ENCODE measurements at places on chromosomes 6 and 20. TPM values are rescaled to one million over a fixed set of nuclear protein-coding genes. Genes with fewer than 3 reads are reported as not detected.

DNA sequence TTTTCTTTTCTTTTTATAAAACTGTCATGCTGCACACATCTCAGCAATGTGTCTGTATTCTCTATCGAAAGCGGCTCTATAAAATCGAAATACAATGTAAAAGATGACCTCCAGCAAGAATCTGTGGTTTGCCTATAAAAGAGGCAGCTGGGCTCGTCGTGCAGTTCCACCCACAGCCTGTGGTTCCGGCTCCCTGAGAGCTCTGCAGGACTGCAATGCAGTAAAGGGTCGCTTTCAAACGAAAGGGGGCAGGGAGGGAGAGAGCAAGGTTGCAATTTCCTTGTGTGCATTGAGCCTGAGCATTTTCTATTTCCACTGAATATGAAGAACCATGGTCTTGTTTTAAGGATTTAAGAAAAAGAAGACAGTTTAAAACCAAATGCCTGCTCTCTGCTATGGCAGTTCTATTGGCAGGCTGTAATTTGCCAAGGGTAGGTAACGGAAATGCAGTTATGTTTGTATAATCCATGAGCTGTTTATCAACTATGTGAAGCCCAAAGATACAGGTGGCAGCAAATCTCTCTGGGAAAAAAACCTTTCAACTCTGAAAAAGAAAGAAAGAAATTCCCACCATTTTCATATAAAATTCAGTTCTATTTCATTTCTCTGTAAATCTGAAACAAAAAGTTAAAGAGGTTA, 236.5 kb downstream of the HACE1 start:
- no peak overlapping the region for H3K4me3 ChIP-seq
- no peak for DNase-seq
- no peak overlapping the region for H3K27ac ChIP-seq
- no peaks in the 10 kb centered on the region for H3K36me3 ChIP-seq
- no peaks in the 10 kb centered on the region for H3K27me3 ChIP-seq

GRCh38 chr6:50962213-50962759, 143.6 kb downstream of the TFAP2B start:
- no peak for DNase-seq
- no peaks in the 10 kb centered on the region for H3K4me1 ChIP-seq
- H3K36me3 ChIP-seq, result no peaks in the 10 kb centered on the region
- no peak overlapping the region for H3K27ac ChIP-seq
- H3K27me3 ChIP-seq, result peaks cover 3% of the 10 kb centered on the region

LTA gene
- not detected for total RNA-seq

DNA sequence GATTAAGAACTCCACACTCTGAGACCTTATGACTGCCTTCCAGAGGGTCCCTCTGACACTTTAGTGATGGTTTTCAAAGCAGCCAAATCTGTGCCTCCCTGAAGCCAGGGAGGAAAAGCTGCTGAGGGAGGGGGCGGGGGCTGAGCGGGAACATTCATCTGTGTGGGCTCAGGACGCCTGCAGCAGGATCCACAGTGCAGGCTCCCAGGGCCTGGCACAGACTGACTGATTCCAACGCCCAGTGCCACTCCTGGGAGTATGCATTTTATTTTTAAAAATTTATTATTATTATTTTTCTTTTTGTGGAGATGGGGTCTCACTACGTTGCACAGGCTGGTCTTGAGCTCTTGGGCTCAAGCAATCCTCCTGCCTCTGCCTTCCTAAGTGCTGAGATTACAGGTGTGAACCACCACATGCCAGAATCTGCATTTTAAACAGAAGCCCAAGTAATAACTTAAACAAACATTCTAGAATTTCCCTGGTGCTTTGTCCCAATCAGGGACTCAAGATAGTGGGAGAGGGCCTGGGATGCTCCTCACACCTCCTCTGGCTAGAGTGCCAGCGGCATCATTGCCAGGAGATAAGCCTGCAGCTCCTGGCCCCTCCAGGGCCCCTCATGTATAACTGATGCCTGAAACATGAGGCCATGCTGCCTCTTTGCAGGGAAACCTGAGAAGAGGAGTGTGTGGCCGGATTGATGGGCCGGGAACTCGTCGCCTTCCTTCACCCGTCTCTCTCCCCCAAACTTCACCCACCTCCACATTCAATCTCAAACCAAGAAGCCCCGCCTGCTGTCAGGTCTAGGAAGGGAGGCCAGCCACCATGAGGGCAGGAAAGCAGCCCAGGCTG, 438 bp upstream of the TMC2 start:
- H3K4me1 ChIP-seq, result no peaks in the 10 kb centered on the region
- no peaks in the 10 kb centered on the region for H3K27me3 ChIP-seq
- no peaks in the 10 kb centered on the region for H3K36me3 ChIP-seq

DNA sequence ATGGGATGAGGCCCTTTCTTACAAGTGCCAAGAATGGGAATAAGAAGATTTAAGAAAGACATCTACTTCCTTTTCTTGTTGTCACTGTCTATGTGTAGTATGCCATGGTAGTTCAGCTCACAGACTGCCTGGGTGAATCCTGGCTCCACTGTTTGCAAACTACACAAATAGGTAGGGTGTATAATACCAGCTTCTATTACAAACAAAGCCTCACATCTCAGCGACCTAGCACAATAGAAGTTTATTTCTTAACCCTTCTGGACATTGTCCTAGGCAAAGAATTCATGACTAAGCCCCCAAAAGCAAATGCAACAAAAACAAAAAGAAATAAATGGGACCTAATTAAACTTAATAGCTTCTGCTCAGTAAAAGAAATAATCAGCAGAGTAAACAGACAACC, 74.5 kb downstream of the LINC00237 start:
- H3K27me3 ChIP-seq, result no peaks in the 10 kb centered on the region
- H3K36me3 ChIP-seq, result no peaks in the 10 kb centered on the region
- no peaks in the 10 kb centered on the region for H3K4me1 ChIP-seq
- DNase-seq, result no peak
- H3K27ac ChIP-seq, result no peak overlapping the region

LKAAEAR1 gene
- not detected for total RNA-seq

GRCh38 chr6:142937986-142938385, 7.0 kb downstream of the HIVEP2 start:
- DNase-seq, result no peak
- peaks cover 5% of the 10 kb centered on the region for H3K4me1 ChIP-seq
- no peaks in the 10 kb centered on the region for H3K27me3 ChIP-seq
- H3K4me3 ChIP-seq, result no peak overlapping the region
- no peak overlapping the region for H3K27ac ChIP-seq

DNA sequence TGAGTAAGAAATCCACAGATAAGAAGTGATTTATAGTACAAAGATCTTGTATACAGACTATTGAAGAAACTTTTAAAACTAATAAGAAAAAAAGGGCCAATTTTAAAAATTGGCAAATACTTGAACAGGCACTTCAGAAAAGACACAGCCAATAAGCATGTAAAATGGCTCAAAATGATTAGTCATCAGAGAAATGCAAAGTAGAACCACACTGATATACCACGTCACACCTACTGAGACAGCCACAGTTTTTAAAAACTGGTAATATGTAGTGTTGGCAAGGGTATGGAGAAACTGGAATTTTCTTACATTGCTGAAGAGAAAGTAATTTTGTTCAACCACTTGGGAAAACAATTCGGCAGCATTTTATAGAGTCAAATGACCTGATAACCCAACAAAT, 488.9 kb upstream of the HTR1E start:
- no peaks in the 10 kb centered on the region for H3K36me3 ChIP-seq
- no peak overlapping the region for H3K27ac ChIP-seq
- no peaks in the 10 kb centered on the region for H3K27me3 ChIP-seq

GRCh38 chr20:22008456-22008855, 303.0 kb downstream of the PAX1 start:
- DNase-seq, result no peak
- no peak overlapping the region for H3K4me3 ChIP-seq
- H3K27me3 ChIP-seq, result no peaks in the 10 kb centered on the region
- no peak overlapping the region for H3K27ac ChIP-seq
- H3K36me3 ChIP-seq, result no peaks in the 10 kb centered on the region

DNA sequence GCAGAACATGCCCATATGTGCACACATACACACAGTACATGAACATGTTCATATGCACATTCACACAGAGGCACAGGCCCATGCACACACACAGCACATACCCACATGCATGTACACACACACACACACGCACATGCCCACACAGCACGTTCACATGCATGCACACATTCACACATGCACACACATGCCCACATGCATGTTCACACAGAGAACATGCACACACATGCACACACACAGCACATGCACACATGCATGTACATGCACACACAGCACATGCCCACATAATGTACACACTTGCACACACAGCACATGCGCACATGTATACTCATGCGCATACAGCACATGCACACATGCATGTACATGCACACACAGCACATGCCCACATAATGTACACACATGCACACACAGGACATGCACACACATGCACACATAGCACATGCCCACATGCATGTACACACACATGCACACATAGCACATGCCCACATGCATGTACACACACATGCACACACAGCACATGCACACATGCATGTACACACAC, 25.9 kb downstream of the RNASET2 start:
- H3K4me1 ChIP-seq, result peaks cover 4% of the 10 kb centered on the region
- no peak overlapping the region for H3K27ac ChIP-seq
- H3K27me3 ChIP-seq, result no peaks in the 10 kb centered on the region

GRCh38 chr6:56902641-56903464, 52.1 kb upstream of the BEND6 start:
- no peak overlapping the region for H3K27ac ChIP-seq
- H3K27me3 ChIP-seq, result no peaks in the 10 kb centered on the region

DNA sequence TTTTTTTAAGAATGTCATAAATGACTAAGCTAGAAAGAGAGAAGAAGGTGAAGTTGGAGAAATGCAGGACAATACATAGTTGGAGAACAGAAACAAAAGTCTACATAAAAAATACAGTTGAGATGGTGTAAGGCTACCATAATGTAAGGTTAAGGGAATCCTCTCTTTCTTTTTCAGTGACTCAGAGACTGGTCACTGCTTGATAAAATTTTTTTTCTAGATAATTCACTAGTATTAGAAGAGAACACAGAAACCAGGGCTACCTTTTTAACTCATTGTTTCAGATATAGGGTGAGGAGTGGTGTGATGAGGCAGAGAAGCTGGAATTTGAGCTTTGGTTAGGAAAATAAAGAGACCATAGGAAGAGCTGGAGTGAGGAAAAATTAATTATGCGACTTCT, 18.2 kb upstream of the EDN1 start:
- no peak overlapping the region for H3K27ac ChIP-seq
- H3K4me3 ChIP-seq, result no peak overlapping the region
- no peak for DNase-seq
- H3K27me3 ChIP-seq, result no peaks in the 10 kb centered on the region
- H3K4me1 ChIP-seq, result no peaks in the 10 kb centered on the region

ITPR3 gene
- 39.6 TPM for total RNA-seq

- no peak for DNase-seq
- no peak overlapping the region for H3K4me3 ChIP-seq
- peaks cover 8% of the 10 kb centered on the region for H3K4me1 ChIP-seq
- H3K27ac ChIP-seq, result no peak overlapping the region
- no peaks in the 10 kb centered on the region for H3K27me3 ChIP-seq
Measured at GRCh38 chr20:57395111-57395966, 4.1 kb downstream of the RBM38 start.

DNA sequence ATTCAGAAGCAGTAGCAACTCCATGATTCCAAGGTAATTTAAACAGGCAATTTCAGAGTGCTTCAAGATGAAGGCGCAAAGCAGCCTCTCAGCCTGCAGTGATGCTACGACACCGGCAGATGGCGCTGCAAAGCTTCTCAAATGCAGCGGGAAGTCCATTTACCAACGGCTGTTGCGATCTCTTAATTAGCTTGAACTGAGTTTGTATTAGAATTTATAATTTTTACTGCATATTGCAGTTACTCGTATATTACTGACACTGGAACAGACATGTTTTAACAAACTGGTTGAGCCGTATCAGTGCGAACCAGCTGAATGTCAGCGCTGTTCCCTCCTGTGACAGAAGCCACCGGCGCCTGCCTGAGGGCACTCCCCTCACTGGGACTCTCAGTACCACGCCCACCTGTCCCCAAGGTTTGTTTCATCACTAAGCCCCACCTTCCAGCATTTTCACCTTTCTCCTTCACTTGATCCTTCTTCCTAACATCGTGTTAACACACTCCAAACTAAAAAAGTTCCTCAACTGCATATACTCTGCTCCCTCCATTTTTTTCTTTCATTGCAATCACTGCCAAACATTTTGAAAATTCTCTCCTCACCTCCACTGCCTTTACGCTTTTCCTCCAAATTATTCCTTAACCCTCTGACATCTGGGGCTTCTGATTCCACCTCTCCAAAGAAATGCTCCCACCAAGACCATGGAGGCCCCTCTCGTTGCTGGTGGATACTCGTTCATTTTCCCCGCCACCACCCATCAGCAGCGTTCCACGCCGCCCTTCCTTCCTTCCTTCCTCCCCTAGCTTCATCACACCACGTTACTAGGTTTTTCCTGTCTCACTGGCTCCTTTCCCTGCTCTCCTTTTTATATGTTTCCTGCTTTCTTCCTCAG, 14.5 kb downstream of the GNL1 start:
- no peaks in the 10 kb centered on the region for H3K4me1 ChIP-seq
- DNase-seq, result peak; percentile 89
- no peak overlapping the region for H3K27ac ChIP-seq
- peak overlapping the region; percentile 51 for H3K4me3 ChIP-seq

MAD2L1BP gene
- total RNA-seq, result 47.6 TPM

DNA sequence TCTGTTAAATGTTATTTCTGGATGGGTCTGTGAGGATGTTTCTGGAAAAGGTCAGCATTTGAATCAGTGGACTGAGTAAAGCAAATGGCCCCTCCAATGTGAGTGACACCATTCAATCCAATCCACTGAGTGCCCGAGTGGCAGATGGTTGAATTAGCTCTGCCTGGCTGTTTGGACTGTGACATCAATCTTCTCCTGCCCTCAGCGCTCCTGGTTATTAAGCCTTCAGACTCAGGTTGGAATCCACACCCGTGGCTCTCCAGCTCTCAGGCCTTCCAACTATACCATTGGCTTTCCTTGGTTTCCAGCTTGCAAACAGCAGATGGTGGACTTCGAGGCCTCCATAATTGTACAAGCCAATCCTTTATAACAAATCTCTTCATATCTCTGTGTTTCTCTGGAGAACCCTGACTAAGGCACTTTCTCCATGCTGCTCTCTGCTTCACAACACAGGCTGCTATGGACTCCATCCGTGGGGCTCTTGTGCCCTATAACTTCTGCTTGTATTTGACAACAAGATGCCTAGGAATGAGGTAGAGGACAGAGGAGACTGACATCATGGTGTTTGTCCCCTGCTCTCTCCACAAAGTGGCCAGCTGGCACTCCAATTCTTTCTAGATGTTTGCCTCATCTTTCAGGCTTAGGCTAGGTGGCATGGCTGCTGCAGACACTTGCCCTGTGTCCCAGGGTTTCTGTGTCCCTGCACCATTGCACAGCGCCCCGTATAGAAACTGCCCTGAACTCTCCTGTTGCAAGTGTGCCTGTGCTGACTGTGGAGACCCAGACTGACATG, 4.8 kb upstream of the CSTL1 start:
- H3K4me1 ChIP-seq, result peaks cover 10% of the 10 kb centered on the region
- no peaks in the 10 kb centered on the region for H3K36me3 ChIP-seq
- H3K27me3 ChIP-seq, result no peaks in the 10 kb centered on the region
- DNase-seq, result no peak
- H3K4me3 ChIP-seq, result no peak overlapping the region
